ENCODE measurements at places on chromosomes 13 and 19.

- peak; percentile 26 for DNase-seq
Measured at GRCh38 chr13:44274771-44275205, 98.8 kb upstream of the SERP2 start.

GRCh38 chr13:46531953-46532352 is 21.0 kb upstream of the LRCH1 start:
- no peak for DNase-seq

DNA sequence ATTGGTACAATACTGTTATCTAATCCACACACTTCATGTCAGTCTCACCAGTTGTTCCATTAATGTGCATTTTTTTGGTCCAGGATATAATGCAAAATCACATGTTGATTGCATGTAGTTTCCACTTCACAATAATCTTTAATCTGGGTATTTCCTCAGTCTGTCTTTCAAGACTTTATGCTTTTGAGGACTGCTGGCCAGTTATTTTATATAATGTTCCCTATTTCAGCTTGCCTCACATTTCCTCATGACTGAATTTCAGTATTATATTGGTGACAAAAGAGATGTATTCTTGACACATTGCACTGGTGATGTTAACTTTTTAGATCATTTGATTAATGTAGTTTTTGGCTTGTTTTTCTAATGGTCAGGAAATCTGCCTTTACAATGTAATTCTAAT is 368.3 kb downstream of the IRS2 start:
- DNase-seq, result no peak

GRCh38 chr19:2550431-2551171 is 74.7 kb downstream of the GADD45B start:
- DNase-seq, result no peak

DNA sequence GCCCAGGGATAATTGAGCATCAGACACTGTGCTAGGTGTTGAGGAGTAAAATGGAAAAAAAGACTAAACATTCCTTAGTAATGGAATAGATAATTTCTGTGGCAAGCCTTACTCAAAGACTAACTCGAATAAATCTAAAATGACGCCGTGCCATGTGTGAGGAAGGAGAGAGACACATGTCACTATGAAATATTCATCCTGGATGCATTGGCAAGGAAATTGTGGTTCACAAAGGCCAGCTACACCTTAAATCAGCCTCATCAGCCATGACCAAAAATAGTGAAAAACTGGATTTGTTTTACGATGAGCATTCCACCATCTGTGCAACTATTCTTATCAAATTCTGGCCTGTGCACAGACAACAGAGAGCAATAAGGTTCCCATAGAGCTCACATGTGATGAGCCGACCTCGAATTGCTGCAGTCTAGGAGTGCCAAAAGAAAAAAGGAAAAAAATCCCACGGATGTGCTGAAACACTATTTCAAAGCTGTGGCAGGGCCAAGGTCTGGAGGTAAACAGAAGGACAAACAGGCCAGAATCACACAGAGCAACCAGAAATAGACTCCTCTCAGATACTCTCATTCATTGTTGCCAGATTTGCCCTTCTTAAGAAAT is 505.7 kb downstream of the EFNB2 start:
- DNase-seq, result no peak

DNA sequence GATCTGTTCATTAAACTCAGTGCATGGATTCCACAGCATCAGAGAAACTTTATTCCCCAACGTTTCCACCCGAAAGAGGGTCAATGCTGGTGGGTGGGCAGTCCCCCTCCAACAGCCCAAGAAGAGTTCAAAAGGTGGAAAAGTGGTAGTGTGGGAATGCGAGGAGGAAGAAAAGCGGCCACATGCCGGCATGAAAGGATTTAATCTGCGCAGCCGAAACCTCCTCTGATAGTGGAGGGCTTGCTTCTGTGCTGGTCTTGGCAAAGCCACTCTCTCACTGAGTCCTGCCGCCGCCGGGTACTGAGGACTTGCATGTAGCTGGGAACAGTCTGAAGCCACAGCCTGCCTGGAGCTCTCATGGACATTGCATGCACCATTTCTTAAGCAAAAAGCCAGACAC is 136.2 kb upstream of the ZNF536 start:
- DNase-seq, result no peak

- no peak for DNase-seq
Measured at GRCh38 chr13:75855216-75855615, 219.1 kb downstream of the LMO7 start.

DNA sequence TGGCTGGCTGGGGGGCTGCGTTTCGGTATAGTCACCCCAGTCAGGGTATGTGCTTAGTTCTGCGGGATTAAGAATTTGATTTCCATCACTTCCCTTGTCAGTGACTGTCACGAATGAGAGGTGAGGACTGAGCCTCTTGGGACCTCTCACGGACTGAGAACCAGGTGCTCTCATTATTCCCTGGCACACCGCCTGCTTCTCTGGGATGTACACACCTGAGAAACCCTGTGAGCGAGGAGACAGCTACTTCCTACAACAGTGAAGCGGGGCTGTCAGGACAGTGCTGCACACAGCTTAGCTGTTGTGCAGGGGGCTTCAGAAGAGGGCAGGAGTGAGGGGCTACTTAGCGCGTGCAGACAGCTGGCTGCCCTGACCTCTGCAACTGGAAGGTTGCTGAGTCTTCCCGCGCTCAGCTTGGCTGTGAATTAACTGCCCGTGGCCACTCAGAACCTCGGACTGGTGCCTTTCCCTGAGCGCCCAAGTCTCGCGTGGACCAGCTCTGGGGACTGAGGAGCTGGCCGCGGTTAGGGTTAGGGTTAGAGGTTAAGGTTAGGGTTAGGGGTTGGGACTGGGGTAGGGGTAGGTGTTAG is 65.3 kb upstream of the MCF2L start:
- no peak for DNase-seq

DNA sequence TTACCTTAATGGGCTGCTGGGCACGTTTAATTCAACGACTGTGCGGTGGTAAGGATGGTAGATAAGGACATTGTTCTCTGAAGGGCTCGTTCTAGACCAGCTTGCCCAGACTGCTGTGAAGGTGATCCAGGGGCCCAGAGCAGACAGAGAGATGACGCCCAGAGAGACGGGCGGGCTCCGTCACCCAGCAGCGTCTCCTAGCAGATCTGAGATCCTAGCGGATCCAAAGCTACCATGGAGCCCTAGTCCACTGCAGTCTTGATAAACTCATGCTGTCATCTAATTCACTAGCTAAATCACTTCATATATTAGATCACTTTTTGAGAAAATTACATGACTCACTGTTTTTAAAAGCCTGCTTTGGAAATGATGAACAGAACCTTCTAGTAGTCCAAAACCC is 21.5 kb downstream of the COL4A2 start:
- no peak for DNase-seq

- no peak for DNase-seq
Measured at GRCh38 chr13:49254007-49254406, 6.3 kb downstream of the CDADC1 start.

DNA sequence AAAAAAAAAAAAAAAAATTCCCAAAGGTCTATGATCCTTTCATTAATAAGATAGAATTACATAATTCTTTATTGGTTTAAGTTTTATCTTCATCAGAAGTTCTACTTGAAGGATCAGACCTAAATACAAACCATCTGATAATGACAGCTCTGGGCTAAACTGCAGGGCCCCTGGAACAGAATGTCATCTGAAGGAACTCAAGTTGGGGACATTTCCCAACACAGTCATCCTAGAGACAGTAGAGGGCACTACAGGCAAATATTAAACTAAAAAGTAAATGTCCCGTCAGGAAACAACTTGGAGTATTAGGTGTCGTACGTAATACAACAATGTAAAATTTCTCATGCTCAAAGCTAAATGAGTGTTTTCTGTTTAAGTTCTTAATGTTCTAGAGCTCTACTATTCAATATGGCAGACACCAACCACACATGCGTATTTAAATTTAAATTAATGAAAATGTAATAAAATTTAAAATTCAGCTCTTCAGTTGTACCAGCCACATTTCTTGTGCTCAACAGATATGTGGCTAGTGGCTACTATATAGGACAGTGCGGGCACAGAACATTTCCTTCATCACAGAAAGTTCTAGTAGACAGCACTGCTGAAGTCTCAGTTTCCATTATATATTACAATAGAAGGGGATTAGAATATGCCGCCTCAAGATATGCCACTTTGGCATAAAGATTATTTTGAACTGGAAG is 21.8 kb upstream of the NAXD start:
- DNase-seq, result no peak

DNA sequence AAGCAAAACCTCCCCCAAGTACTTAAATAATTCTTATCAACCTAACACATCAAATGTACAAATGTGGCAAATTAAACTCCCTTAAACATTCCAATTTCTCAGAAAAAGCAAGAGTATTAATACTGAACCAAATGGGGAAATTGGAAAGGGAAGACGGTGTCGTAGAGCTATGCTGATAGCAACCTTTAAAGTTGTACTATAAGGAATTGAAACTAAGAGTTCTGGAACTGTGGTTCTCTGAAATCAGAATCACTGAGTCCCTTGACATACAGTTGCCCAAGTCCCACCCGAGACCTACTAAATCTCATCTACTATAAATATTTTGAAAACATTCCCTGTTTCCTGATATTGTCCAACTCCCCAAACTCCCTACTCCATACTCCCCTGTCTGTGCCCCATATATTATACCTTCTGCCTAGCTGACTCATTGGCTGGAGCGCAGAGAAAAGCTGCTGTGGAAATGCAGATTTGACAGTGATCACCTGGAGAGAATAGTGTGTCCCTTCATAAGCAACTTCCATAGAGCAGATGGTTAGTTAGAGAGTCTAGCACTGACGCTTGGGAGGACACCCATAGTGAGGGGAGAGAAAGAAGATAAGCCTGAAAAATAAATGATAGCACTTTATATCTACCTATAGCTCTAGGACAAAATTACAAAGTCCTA is 51.4 kb upstream of the ITM2B start:
- DNase-seq, result no peak

DNA sequence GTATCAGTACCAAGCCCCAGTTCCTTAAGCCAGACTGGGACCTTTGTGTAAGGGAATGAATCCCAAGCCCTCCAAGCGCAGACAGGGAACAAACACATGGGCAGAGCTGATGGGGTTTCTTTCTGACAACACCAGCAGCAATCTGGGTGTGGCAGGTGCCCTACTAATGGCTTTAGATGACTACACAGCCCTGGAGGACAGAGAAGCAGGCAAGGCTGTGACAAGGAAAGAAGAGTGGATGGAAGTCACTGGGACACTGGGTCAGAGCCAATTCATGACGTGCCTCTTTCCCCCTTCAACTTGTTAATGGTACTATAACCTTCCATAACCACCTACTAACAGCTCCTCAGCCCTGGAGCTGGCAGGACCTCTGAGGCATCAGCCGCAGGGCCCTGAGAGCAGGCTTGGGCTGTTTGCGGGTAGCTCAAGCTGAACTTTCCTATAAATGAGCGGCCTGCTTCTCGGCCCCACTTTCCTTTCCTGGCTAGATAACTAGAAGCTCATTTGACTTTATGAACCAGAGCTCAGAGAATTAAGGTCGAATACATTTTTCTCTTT is 38.9 kb downstream of the RASL11A start:
- no peak for DNase-seq

GRCh38 chr19:15779756-15780476 is 7.5 kb upstream of the OR10H5 start:
- DNase-seq, result no peak

- DNase-seq, result no peak
Measured at GRCh38 chr19:37243206-37243632, 25.2 kb downstream of the ZNF383 start.

DNA sequence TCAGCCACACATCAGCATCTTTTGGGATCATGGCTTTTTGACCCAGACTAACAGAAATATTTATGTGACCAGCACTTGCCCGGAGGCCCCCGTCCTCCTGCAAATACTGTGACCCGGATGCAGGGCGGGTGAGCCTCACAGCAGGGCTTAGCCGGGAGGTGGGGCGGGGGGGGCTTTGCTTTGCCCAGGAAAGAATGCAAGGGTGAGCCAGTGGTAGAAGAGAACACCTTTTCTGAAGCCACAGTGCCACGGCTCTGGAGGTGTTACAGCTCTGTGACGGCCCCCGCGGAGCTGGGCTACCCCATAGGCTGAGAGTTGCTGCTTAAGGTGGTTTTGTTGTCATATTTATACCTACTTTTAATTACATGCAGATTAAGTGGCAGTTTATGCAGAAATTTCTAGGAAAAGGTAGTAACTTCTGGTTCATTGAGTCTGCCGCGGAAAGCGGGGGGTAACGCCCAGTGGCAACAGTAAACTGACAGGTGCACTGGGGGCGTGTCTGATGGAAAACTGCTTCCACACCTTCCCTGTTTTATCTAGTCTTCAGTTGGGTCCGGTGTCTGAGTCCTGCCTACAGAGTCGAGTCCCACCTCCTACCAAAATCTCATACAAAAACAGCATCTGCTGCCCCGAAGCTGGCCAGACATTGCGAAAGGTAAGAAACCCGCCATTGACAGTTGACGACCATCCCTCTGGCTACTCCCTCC is 187.9 kb downstream of the TEX29 start:
- no peak for DNase-seq

- no peak for DNase-seq
Measured at GRCh38 chr19:53916004-53916403, 6.9 kb downstream of the CACNG7 start.

GRCh38 chr19:41799444-41800000 is 3.1 kb downstream of the CEACAM3 start:
- DNase-seq, result no peak

DNA sequence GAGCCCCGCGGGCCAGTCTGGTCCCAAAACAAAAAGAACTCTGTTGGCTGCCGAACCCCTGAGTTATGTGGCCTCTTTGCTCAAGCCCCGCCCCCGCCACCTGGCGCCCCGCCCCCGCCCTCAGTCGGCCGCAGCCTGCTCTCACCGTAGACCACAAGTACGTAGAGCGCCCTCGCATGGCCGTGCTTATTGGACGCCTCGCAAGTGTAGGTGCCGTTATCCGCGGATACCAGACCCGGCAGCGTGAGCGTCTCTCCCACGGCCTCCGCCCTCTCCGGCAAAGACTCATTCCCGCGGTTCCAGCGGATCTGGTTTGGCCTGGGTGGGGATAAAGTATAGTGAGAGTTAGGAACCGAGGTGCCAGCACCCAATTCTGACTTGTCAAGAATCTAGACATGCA is 5.5 kb upstream of the ZNF428 start:
- peak; percentile 88 for DNase-seq

DNA sequence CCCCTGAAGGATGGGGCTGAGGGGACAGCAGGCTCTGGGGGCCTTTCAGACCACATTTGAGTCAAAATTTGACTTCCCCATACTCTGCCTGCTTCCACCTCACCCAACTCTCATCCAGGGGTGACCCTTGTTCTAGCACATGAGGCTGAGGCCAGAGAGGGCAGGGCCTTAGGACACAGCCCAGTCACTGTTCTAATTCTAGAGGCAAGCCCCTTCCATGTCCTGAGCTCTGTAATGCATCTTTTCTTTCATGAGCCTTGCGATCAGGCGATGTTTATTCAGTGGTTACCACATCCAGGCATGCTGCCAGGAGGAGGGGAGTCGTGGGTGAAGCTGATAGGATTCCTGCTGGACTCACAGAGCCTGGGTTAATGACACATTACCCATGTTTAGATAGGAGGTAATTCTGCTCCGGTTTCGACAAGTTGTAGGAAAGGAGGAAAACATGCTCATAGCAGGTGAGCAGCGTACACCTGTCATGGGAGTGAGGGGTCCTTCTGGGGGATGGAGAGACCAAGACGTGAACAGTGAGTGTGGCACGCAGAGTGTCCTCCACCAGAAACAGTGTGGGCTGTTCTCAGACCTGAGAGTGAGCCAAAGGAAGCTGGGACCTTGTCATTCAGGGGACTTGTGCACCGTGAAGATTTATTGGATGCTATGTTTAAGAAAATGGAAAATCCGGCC is 9.3 kb downstream of the RPS9 start:
- peak; percentile 37 for DNase-seq

GRCh38 chr19:42113641-42114348 is 18.5 kb downstream of the POU2F2 start:
- DNase-seq, result no peak

All from T-cell (primary cell).